ENCODE measurements at places on chromosomes 13 and 19. TPM values are rescaled to one million over a fixed set of nuclear protein-coding genes. Genes with fewer than 3 reads are reported as not detected.

The SIGLEC11 gene
- 6.9 TPM for total RNA-seq

The SKA3 gene
- 1.9 TPM for total RNA-seq

The SSC5D gene
- 3.7 TPM for total RNA-seq

The LMTK3 gene
- total RNA-seq = 0.47 TPM

The ATP4A gene
- not detected for total RNA-seq

The SPACA6 gene
- total RNA-seq = 12.3 TPM

The ARMC6 gene
- total RNA-seq = 16.9 TPM

The TMEM238 gene
- not detected for total RNA-seq

The GFY gene
- not detected for total RNA-seq

The C13orf42 gene
- total RNA-seq = not detected

The KIRREL2 gene
- total RNA-seq = not detected

The PEAK3 gene
- total RNA-seq = 1.3 TPM

The TNNI3 gene
- not detected for total RNA-seq

The FFAR2 gene
- 0.75 TPM for total RNA-seq

The ANGPTL8 gene
- total RNA-seq = 1.2 TPM

The ZNF536 gene
- 0.09 TPM for total RNA-seq

The FBL gene
- 115 TPM for total RNA-seq

The GDF15 gene
- total RNA-seq = 1.9 TPM

The LSR gene
- 22.9 TPM for total RNA-seq

The EDNRB gene
- total RNA-seq = 90.2 TPM

The RTBDN gene
- not detected for total RNA-seq

The ZNF616 gene
- total RNA-seq = 7.1 TPM

The ZIK1 gene
- 3.5 TPM for total RNA-seq

The SIGLEC14 gene
- total RNA-seq = 12.6 TPM

The QPCTL gene
- 5.4 TPM for total RNA-seq

The ZBTB7A gene
- 36.0 TPM for total RNA-seq

The SPRY2 gene
- total RNA-seq = 61.3 TPM

The SYDE1 gene
- 26.6 TPM for total RNA-seq

The ATXN8OS gene
- not detected for total RNA-seq

The ZNF628 gene
- 6.4 TPM for total RNA-seq

The CIRBP gene
- total RNA-seq = 448 TPM

The PCDH17 gene
- total RNA-seq = 2.1 TPM

The CYP2A6 gene
- not detected for total RNA-seq

The CACNG8 gene
- total RNA-seq = not detected

The SIGLEC5 gene
- 0.19 TPM for total RNA-seq
